T-helper 1 cell (primary cell): ENCODE measurements at places on chromosomes 7 and 10.

- DNase-seq: no peak
Observed at GRCh38 chr7:130988443-130988842, 254.4 kb upstream of the KLF14 start.

- no peak for DNase-seq
Observed at GRCh38 chr10:18306031-18306430, 165.8 kb downstream of the CACNB2 start.

GRCh38 chr7:18889436-18889835 lies 228.0 kb downstream of the TWIST1 start:
- no peak for DNase-seq

GRCh38 chr10:52864201-52865106 lies 91.9 kb upstream of the MBL2 start:
- no peak for DNase-seq

- no peak for DNase-seq
Observed at GRCh38 chr10:33684211-33684611, 349.7 kb upstream of the NRP1 start.
